ENCODE measurements at places on chromosomes 3 and 15.

GRCh38 chr3:142366434-142366833, 81.4 kb downstream of the XRN1 start:
- no peak for DNase-seq

GRCh38 chr15:92578096-92578835, 77.3 kb downstream of the FAM174B start:
- DNase-seq, result no peak

DNA sequence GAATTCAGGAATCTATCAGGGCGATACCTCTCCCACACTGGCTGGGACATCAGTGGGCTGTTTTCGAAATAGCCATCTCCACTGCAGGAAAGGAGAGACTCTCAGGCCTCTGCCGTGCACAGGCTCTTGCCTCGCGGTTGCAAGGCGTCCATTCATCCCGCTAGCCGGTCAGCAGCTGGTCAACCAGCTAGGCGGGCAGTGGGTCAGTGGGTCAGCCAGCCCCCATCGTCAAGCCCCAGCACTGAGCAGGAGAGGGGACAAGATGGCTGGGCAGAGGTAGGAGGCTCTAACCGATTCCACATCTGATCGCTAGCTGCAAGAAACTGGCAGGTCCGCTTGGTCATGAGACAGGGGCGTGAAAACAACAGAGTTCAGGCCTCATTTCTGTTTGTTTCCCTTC, 45.1 kb downstream of the MUC4 start:
- DNase-seq, result no peak

GRCh38 chr15:76930831-76931396, 635 bp upstream of the RCN2 start:
- no peak for DNase-seq

DNA sequence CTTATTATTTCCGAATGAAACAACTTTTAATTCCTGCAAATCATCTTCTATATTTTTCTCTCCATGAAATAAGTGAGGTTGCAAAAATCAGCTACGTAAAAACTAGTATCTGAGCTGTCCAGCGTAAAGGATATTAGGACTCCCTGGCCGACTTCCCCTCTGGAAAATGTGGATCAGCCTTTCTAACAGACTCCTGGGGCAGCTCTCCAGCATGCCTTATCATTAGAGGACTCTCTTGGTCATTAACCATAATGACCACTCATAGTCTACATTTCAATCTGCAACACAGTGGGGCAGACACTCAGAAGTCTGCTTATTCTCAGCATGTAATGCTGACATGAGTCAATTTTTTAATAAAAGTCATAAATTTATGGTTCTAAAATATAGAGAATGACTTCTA, 130.1 kb downstream of the MAGI1 start:
- no peak for DNase-seq

- no peak for DNase-seq
Observed at GRCh38 chr3:138303474-138303873, 26.2 kb downstream of the NME9 start.

DNA sequence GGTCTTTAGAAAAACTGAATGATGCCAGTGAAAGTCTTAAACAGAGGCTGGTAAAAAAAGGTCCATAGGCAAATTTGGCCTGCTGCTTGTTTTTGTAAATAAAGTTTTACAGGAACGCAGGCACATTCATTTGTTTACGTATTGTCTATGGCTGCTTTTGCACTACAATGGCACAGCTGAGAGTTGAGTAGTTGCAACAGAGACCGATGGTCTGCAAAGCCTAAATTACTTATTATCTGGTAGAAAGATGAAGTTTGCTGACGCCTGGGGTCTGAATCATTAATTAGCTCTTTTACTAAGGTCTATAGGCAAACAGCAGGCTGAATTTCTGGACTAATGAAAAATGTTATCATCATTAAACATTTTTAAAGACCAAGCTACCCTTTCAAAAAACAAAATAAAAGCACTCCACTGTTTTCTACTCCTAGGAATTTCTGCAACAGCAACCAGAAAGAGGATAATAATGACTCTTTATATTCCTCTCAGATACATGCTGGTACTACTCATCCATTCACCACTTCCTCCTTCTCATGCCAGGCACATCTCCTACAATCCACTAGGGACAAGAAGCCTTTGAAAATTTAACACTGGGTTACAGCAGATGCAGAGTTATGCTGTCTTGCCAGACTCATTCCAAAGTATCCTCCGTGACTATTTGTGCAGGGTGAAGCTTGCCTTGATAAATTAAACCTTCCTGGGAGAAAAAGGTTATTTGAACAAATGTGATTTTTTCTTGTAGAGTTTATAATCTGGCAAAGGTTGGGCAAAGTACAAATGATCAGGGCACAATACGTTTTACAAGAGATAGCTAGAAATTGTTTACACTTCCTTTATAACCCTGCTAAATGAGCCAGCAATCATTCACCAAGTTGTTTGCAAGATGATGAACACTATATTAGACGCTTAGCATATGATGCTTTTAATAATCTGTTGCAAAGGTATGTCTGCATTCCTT, 6.0 kb downstream of the GATM start:
- no peak for DNase-seq

DNA sequence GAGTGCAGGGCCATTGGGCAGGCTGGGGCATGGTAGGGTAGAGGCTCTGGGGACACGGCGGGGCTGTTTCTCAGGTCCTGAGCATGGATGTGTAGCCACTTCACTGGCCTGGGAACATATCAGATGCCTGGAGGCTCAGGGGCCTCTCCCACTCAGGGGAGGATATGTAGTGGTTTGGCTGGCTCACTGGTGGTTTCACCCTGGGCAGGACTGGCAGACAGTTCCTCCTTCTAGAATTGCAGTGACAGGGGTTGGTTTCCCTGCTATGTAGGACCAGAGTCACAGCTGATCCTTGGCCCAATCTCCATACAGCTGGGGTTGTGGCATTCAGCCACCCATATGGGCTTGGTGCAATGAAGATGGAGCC, 4.8 kb upstream of the ARHGAP31 start:
- DNase-seq, result no peak

- no peak for DNase-seq
Observed at GRCh38 chr3:195403841-195404408, 38.9 kb downstream of the ACAP2 start.

DNA sequence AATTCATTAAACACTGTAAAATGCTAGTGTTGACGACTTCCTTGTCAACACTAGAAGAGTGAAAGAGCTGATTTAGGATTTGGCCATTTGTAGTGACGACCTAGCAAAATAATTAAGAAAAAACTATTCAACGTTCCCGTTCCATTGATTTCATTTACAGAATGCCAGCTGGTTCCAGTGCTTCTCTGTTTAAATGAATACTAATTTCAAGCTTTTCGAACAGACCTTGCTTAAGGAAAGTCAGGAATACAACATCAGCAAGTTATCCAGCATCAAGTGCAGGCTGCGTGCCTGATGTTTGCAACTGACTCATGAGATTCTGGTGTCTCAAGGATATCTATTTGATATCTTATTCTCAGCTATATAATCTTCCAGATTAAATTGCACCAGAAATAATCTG, 98.4 kb upstream of the BHLHE40 start:
- no peak for DNase-seq

DNA sequence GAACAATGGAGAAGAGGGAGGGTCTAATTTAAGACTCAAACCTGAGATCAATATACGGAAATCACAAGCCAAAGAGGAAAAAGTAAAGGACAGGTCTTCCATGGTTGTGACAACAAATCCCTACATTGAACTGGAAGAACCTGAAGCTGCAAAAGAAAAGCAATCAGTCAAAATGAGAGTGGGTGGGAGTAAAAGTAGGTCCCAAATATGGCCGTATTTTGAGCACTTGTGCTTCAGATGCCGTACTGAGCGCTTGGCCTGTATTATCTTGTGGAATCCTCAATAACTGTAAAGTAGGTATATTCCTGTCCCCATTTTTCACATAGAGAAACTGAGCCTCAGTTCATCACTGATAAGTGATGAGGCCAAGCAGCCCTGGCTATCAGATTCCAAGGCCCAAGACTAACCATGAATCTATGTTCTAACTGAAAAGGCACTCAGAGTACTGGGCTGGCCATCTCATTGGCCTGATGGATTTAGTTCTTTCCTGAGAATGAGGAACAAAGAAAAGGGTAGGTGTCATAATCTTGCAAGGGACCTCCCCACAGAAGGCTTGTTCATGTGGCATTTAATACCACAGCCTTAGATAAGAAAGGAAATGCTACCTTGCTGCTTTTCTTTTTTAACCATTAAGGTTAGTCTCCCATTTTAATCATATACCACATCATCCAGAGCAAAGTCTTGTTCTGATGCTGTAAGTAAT, 52.5 kb downstream of the LRRN1 start:
- no peak for DNase-seq

DNA sequence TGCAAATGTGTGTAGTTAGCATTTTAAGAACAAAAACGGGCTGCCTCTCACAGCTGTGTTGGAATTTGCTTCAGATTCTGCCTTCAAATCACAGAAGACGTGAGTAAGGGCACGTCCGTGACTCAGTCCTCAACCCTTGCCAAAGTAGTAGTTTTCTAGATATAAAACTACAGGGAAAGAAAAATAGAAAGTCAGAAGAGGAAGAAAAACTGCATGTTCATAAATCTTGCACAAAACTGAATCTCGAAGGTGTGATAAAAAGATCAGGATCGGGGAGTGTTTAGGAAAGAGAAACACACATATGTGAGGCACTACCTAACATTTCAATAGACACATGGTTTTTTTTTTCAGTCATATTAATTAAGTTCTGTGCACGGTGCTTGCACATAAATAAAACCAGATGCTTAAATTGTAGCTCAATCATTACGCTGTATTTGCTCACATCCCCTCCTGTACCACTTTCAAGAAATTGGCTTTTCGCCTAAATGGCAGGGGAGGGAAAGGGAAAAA, 71.7 kb downstream of the P3H2 start:
- no peak for DNase-seq

GRCh38 chr15:100880897-100881242, 1.2 kb downstream of the ALDH1A3 start:
- no peak for DNase-seq

GRCh38 chr3:185200639-185201038, 47.8 kb upstream of the C3orf70 start:
- no peak for DNase-seq

GRCh38 chr15:89472785-89473256, 23.6 kb downstream of the RHCG start:
- DNase-seq, result no peak

GRCh38 chr3:186457236-186457635, 86.9 kb downstream of the CRYGS start:
- no peak for DNase-seq

GRCh38 chr3:183210341-183210740, 42.7 kb upstream of the B3GNT5 start:
- DNase-seq, result no peak

DNA sequence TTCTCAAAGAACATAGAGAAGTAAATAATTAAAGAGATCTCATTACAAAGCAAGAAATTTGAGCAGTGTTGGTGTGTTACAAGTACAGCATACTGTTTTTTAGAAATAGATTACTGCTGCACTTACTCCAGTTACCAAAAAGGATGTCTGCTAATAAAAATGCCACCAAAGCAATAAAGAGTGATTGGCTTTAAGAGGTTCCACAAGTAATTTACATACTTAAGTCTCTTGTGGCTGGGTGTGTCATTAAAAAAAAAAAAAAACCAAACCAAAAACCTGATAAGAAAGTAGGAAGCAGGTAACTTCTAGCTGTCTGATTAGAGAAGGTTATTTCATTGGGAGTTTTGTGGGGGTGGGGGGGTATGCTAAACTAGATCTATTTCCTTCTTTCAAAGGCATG, 15.2 kb downstream of the RAB11A start:
- no peak for DNase-seq

DNA sequence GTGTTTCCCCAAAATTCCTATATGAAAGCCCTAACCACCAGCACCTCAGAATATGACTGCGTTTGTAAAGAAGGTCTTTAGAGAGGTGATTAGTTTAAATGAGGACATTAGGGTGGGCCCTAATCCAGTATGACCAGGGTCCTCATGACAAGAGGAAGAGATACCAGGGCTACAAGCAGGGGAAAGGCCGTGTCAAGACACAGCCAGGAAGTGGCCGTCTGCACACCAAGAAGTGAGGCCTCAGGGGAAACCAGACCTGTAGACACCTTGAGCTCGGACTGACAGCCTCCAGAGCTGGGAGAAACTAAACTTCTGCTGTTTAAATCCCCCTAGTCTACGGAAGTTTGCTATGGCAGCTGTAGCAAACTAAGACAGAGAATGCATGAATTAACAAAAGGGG, 14.2 kb downstream of the KIF7 start:
- DNase-seq, result no peak

DNA sequence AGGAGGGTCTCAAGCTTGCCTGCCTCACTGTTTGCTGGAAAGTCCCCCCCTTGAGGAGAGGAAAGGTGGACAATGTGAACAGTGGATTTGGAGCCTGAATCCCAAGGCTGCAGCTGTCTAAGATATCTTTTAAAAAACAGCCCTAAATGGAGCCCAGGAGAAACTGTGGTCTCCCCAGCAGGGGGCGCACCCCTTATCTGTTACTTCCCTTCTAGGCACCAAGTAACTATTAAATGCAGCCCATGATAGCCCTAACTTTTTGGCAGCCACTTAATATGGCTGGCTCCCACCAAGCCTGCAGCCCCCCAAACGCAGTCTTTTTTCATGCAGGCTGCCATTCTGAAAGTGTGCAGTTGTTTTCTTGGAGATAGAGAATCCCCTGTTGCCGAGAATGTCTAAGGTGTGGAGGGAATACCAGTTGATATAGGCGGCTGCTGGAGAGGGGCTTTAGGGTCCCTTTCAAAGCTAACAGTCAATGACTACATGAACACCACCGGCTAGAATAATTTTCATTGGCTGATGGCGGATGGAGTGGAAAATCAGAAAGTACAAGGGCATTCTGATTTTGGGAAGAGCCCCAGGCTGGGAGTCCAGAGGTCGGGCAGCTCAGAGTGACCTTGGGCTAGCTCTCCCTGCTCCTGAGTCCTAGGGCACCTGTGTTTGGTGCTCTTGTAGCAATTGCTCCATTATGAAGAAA, 1.3 kb downstream of the RHCG start:
- no peak for DNase-seq

GRCh38 chr15:29226436-29227208, 43.0 kb downstream of the NSMCE3 start:
- DNase-seq, result no peak

DNA sequence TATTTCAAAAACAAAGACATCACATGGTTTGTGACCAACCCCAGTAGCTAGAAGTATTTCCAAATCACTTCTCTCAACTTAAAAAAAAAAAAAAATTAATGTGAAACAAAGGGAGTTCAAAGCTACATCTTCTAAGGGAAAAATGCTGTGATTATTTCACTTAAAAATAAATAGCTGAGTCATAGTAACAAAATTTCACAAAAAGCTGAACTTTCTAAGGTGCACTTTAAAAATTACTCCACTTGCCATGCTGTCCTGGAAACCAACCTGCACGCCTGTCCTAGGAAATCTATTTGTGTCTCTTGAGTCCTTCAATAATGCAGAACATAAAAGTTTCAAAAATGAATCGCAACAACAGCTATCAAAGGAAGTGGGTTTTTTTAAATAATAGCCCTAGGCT, 1.8 kb downstream of the ACAP2 start:
- no peak for DNase-seq
